ENCODE measurements at places on chromosomes 2 and 18.

DNA sequence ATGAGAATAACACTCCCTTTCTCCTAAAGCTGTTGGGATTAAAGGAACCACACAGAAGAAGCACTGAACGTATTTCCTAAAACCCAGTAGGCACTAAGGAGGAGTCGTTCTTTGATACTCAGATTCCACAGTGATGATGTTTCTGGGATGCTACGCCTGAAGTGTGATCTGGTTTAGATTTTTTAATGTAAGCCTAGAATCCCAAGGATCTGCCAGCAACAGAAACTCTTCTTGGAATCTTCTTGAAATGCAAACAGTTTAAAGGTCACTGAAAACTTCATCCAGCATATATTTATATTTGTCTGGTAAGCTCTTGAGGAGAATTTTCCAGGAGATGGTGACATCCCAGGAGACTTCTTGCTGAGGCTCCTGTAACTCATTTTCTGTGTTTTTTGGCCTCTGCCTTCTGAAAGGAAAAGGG, 247.6 kb upstream of the TRIB2 start:
- DNase-seq = no peak

GRCh38 chr2:199851883-199852282, 891 bp upstream of the FTCDNL1 start:
- no peak for DNase-seq

DNA sequence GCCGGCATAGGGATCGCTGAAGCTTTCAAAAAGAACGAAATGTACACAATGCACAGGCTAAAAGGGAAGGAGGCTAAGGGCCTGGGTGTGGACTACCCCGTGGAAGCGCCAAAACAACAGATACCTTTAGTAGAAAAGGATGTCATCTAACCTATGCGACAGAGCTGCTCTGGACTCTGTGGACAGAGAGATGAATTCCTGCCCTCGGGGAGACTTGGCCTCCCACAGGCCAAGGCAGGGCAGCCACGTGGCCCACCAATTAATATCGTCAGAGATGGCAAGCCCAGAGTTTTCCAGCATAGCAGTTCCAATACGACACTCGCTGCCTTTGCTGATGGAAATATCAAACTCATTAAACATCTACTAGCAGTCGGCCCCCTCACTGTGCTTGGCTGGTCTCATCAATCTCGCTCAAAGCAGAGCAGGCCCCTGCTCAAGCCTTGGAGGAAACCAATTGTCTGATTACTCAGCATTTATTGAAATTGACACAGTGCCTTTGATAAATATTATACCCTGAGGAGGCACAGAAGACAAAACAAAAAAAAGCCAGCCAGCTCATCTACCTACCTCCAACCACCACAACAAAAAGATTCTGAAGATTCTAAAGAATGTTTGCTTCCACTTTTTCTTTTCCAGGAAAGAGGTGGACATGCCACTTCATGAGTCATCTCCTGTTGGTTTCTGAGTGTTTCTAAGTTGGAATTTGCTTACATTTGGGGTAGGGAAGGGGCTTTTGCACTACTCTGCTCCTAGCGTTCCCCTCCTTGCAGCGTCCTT, 79.0 kb upstream of the ACAA2 start:
- DNase-seq = no peak

GRCh38 chr2:128513116-128513960, 194.7 kb upstream of the HS6ST1 start:
- no peak for DNase-seq

DNA sequence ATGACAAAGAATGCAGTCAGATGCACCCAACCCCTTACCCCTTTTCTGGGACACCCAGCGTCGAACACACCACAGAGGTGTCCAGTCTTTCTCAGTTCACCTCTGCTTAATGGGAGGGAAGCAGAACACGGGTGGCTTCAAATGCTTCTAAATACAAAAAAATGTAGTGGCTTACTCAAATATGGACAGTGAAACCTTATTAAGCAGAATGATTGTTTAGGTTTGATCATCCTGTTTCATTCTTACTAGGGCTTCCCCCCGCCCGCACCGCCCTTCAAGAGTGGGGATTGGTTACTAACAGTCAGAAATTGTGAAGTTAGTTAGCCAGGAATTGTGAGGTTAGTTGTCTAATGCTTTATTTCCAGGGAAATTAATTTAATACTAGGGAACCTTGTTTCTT, 21.6 kb downstream of the ATG16L1 start:
- no peak for DNase-seq

DNA sequence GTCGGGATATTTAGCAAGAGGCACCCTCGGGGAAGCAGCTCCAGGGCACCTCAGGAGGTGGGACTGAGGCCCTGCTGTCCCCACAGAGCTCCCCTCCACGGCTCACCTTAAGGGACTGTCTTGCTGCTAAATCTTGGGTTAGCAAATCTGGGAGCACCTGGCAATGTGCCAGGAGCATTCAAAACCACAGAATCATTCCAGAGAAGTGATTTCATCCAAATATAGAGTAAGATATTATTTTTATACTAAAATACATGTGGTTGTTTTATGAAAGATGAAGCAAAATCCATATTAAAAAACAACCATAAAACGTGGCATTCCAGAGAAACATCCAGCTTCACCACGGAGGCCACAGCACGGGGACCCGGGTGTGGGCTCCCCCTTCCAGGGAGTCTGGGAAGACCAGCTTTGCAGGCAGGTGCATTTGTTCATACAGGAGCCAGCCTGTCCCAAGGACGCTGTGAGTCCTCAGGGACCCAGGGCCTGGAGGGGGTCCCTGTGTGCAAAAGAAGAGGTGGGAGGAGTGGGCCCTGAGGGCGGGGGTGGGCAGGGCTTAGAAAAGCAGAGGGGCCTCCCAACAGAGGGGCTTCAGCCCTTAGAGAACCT, 16.3 kb downstream of the HS1BP3 start:
- no peak for DNase-seq

- no peak for DNase-seq
Observed at GRCh38 chr2:105454801-105455485, 56.1 kb upstream of the FHL2 start.

Data from activated effector memory CD4-positive, alpha-beta T cell treated with Interleukin-2 at 50 U/mL for 16 hours (primary cell).